ENCODE measurements at places on chromosomes 5 and 9. TPM values are rescaled to one million over a fixed set of nuclear protein-coding genes. Genes with fewer than 3 reads are reported as not detected.

PCDHGA8 gene
- 3.7 TPM for polyA plus RNA-seq

- H3K4me3 ChIP-seq = no peak overlapping the region
- H3K36me3 ChIP-seq = no peaks in the 10 kb centered on the region
- no peak overlapping the region for H3K27ac ChIP-seq
- H3K27me3 ChIP-seq = no peaks in the 10 kb centered on the region
Observed at GRCh38 chr5:37478121-37478894, 99.2 kb downstream of the WDR70 start.

- H3K4me3 ChIP-seq = no peak overlapping the region
- no peaks in the 10 kb centered on the region for H3K36me3 ChIP-seq
- no peaks in the 10 kb centered on the region for H3K27me3 ChIP-seq
- peaks cover 37% of the 10 kb centered on the region for H3K4me1 ChIP-seq
Observed at GRCh38 chr9:129316281-129317030, 138.4 kb upstream of the IER5L start.

FGF18 gene
- polyA plus RNA-seq = 4.1 TPM

THOC3 gene
- 16.2 TPM for polyA plus RNA-seq

Measured in heart right ventricle (tissue), 16 donors.